ENCODE measurements at places on chromosomes 11 and 22.

- DNase-seq = peak; percentile 45
Observed at GRCh38 chr22:20852076-20852475, 6.5 kb downstream of the PI4KA start.

GRCh38 chr11:8910649-8911026, 351 bp upstream of the AKIP1 start:
- no peak for DNase-seq

GRCh38 chr11:115097796-115098408, 406.3 kb downstream of the CADM1 start:
- DNase-seq = no peak

- DNase-seq = peak; percentile 55
Observed at GRCh38 chr11:71446942-71447688, 1.1 kb downstream of the DHCR7 start.

- no peak for DNase-seq
Observed at GRCh38 chr11:11370255-11370961, 17.4 kb upstream of the CSNK2A3 start.

DNA sequence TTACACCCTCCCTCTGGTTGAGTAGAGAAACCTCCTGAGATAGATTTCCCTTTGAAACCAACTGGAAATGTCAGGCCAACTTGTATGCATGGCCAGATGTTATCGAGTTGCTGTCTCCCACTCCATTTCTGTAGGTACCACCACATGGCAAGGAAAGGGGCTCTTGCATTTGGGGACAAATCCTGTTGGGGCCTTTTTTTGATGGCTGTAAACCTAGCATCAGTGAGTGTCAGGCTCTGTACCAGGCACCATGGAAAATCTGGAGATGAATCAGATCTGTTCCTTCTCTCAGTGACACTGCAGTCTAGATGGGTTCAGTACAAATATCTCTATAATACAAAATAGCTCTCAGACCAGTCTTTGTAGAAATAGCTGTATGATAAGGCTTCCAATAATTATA, 58.4 kb downstream of the TRAF6 start:
- DNase-seq = no peak

DNA sequence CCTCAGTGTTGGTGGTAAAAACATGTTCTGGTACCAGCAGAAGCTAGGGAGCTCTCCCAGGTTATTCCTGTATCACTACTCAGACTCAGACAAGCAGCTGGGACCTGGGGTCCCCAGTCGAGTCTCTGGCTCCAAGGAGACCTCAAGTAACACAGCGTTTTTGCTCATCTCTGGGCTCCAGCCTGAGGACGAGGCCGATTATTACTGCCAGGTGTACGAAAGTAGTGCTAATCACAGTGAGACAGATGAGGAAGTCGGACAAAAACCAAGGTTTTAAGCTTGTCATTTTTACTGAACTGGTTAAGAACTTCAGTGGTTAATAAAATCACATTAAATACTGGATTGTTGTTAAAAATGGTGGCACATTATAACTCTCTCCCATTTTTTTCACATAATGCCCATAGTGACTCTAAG, 42.6 kb upstream of the VPREB1 start:
- DNase-seq = no peak

GRCh38 chr11:111213256-111213655, 32.3 kb upstream of the POU2AF2 start:
- DNase-seq = no peak

GRCh38 chr11:116519499-116519898, 253.3 kb downstream of the BUD13 start:
- DNase-seq = no peak

DNA sequence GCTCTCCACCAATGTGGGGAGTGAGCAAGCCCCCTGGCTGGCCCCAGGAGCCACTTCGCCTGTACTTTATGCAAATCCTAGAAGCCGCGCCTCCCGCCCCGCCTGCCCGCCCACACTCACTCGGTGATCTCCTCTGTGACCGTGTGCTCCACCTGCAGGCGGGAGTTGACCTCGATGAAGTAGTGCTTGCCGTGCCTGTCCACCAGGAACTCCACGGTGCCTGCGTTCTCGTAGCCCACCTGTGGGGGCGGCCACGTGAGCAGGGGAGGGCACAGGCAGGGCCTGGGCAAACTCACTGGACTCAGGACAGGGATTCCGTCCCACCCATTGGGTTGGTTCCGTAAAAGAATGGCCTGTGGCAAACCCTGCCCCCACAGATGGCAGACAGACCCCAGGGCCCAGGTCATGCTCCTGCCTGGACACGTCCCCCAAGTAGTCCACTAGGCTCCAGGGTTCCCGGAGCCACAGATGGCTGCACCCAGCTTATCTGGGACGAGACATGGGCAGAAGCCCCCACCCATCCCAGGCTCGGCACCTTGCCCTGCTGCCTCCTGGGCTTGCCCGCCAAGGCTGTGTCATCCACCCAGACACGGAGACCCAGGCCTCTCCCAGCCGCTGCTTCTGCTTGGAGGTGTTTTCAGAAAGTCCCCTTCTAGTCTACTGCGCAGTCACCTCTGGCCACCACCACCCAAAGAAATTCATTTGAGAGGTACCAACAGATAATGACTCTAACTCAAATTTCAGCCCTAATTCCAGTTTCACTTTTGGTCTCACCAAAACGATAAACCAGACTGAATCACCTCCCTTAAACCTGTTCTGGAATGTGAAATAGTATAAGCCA, 12.1 kb downstream of the LRFN4 start:
- peak; percentile 93 for DNase-seq

- no peak for DNase-seq
Observed at GRCh38 chr11:65135633-65136145, 1.4 kb upstream of the SYVN1 start.

DNA sequence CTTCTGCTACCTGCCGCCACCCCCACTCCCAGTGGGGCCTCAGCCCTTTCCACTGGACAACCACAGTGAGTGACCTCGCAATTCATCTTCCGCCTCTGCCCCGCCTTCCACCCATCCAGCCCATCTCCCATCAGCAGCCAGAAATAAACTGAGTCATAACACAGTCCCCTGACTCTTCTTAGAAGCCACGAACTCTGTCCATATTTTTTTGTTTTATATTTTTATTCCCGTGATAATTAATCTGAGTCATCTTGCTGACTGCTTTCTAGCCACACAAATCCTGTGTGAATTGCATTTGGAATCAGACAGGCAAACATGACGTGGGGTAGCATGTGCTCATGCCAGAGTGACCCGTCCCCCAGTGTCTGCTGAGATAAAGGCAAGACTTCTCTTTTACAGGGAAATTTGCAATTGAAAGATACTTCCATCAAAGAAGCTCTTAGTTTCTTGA, 7.0 kb downstream of the FADD start:
- no peak for DNase-seq

DNA sequence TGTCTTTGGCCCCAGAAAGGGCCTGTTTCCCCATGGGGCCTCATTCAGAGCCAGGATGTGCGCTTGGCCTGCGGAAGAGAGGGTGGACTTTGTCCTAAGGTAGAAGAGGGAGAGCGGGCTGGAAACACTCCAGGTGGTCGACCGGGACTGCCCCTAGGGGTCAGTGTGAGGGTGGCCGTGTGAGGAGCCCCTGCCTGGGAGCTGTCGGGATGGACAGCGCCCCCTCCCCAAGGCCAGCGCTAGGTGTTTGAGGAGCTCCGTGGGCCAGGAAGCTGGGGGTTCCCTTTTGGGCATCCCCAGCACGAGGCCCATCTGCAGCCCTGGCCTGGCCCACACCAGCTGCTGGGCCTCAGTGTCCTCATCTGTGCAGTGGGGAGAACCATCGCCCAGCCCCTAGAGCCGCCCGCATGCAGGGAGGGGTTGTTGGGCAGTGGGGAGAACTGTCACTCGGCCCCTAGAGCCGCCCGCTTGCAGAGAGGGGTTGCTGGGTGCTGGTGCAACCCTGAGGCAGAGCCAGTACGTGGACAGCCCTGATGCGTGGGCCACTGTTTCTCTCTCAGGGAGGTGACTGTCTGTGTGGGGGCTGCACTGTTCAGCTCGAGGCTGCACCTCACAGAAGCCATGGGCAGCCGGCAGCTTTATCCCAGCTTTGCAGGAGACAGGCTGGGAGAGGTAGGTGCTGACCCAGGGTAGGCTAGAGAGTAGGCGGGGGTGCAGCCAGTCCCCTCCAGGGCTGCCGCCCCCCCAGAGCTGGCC, 1319.9 kb downstream of the BRD1 start:
- no peak for DNase-seq

DNA sequence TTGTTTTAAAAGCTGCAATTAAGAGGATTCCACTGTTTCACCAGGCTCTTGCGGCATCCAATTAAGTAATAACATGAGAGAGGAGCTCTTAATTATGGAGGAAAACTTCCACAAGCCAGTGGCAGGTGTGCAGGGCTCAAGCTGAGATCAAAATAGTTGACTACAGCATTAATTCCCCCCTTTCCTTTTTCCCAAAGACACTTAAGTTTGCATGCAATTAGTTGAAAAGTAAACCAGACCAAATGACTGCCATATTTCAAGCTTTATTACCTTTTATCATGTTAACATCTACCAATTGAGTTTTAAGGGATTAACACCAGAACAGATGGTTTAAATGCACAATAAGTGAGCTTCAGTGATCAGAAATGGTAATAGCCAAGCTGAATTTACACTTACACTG, 32.1 kb downstream of the FAM168A start:
- DNase-seq = no peak

GRCh38 chr11:59267736-59268475, 55.2 kb upstream of the MPEG1 start:
- no peak for DNase-seq

- no peak for DNase-seq
Observed at GRCh38 chr22:44385781-44386180, 73.0 kb upstream of the SHISAL1 start.

GRCh38 chr11:134014511-134014910, 54.4 kb upstream of the JAM3 start:
- no peak for DNase-seq

DNA sequence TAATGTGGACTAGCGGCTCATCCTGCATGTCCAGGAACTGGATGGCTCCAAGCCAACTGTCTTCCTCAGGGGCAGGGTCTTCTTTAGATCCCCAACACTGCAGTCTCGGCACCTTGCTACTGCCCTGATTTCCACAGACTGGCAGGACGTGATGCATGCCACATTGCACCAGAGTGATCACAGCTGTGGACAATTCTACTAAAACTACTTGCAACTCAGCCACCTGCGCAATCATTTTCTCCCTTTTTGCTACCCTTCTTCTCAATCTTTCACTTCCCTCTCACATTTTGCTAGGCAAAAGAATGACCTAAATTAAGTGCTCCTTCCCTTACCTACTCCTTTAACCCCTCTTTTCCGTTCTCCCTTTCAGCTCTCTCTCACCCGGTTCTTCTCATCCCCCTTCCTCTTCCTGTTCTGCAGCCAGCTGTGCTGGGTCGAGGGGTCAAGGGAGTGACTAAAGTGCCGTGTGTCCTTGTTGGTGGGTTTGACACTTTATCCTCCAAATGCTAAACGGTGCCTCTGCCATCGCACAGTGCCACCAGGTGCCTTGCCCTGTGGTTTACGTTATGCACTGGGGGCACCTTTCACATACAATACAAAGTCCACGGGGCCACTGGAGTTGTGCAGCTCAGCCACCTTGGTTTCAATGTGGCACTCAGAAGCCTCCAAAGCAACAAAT, 11.5 kb upstream of the PEX26 start:
- peak; percentile 45 for DNase-seq

DNA sequence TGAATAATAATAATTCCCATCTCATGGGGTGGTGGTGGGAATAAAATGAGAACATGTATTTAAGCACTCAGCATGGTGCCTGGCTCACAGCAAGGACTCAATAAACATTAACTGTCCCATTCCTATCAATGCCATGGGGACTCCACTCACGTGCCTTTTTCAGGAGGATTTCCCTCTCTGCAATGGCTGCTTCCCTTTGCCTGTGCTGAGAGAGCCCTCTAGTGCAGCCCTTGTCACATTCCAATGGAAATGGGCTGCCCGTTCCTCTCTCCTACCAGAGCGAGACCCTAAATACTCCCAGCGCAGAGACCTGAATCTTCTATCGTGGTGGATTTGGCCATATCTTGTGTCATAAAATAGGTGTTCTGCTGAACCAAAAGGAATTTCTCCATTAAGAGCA, 621.5 kb upstream of the B3GAT1 start:
- no peak for DNase-seq
